ENCODE measurements at places on chromosomes 3 and 15.

DNA sequence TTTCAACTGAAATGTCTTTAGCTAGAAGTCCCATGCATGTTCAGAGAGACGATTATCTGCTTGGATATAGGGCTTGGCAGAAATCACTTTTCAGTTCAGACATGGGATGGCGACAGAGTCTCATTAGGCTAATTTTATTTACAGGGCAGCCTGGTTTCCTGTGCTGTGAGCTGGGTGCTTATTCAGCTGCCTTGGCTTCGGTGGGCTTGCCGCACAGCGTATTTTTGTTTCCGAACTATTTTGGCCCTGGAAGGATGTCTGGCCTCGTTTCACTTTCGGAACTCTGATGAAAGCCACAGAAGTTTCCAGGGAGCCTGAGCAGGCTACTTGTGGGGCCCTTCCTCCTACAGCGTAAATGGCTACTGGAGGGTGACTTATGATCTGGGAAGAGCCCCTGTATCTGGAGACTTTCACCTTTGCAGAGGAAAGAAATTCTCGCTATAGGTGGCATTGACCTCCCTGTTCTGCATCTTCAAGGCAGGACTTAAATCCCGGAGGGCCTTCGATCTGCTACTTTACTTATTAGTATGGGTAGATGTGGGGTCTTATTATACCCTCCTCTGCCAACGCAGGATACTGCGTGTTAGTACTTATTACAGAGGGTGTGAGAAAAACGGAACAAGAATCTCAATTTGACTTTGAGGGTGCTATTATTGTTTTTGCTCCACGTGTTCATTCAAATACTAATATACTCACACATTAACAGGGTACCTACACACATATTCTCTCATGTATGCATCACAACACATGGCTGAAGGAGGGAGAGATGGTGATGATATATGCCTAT, 364.0 kb upstream of the RBMS3 start:
- DNase-seq: peak; percentile 69

DNA sequence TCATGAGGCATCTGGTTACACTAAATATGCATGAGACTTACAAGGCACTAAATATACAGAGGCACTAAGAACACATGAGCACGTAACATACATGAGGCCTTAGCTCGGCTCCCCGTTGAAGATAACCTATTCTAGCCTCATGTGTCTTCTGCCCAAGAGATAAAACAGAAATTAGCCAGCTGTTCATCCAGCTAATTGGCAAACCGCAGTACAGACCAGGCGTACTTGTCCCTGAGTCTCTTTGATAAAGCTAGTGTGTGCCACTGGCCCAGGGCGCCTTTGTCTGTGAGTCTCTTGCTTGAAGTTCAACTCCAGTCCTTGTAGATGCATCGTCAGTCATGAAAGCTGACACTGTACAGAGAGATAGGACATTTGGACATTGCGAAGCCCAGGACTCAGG, 121.9 kb upstream of the SPATA12 start:
- DNase-seq: no peak

GRCh38 chr15:36156879-36157427, 422.5 kb upstream of the CDIN1 start:
- DNase-seq: no peak

DNA sequence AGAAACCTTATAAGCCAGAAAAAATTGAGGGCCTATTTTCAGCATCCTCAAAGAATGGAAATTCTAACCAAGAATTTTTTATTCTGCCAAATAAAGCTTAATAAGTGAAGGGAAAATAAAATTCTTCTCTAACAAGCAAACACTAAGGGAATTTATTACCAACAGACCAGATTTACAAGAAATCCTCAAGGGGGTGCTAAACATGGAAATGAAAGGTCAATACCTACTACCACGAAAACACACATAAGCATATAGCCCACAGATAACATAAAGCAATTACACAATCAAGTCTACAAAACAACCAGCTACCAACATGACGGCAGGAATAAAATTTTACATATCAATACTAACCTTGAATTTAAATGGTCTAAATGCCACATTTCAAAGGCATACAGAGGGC, 883.5 kb downstream of the SI start:
- DNase-seq: no peak

DNA sequence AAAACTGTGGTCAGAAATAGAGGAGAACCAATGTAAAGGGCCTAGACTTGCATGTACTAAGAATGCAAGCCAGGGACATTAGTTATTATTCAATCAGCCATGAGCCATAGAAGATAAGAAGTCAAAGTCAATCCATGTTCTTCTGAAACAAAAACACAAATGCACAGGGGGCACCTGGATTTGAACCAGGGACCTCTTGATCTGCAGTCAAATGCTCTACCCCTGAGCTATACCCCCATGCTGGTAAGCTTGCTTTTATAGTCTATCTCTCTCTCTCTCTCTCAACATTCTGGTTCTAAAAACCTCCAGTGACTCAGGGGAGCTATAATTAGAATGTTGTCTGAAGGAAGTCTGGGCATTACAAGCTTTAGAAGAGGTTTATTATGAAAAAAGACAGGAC, 85.6 kb upstream of the ACP3 start:
- DNase-seq: peak; percentile 20

DNA sequence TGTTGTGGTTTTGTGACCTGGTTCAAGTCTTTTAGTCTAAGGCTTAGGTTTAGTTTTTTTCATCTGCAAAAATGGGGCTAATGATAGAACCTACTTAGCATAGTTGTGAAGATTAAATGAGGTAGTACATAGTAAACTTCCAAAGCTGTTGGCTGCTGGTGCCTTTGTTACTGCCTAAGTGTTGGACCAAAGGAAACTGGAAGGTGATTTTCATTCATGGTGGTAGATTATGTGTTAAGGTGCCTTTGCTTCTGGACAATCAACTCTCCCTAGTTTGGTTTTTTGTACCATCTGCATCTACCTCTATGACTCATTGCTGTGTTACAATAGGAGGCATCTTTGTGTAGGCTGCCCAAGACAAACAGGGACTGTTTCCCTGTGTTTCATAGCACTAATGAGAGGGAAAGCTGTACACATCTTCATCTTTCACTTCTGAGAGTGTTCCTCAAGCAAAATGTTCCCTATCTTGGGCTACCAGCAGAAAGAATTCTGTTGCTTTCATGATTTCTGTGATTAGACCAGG, 3.2 kb downstream of the MAP2K1 start:
- DNase-seq: no peak

- no peak for DNase-seq
Observed at GRCh38 chr3:154023148-154023547, 98.0 kb upstream of the ARHGEF26 start.

GRCh38 chr3:194072097-194072428, 63.9 kb upstream of the HES1 start:
- DNase-seq: no peak

GRCh38 chr3:9224490-9224889, 25.0 kb downstream of the SRGAP3 start:
- DNase-seq: peak; percentile 36

- no peak for DNase-seq
Observed at GRCh38 chr3:117035745-117036144, 326.2 kb downstream of the TUSC7 start.

- DNase-seq: no peak
Observed at GRCh38 chr3:15948388-15948787, 150.6 kb upstream of the ANKRD28 start.

GRCh38 chr3:196867155-196867506, 589 bp upstream of the SENP5 start:
- no peak for DNase-seq

DNA sequence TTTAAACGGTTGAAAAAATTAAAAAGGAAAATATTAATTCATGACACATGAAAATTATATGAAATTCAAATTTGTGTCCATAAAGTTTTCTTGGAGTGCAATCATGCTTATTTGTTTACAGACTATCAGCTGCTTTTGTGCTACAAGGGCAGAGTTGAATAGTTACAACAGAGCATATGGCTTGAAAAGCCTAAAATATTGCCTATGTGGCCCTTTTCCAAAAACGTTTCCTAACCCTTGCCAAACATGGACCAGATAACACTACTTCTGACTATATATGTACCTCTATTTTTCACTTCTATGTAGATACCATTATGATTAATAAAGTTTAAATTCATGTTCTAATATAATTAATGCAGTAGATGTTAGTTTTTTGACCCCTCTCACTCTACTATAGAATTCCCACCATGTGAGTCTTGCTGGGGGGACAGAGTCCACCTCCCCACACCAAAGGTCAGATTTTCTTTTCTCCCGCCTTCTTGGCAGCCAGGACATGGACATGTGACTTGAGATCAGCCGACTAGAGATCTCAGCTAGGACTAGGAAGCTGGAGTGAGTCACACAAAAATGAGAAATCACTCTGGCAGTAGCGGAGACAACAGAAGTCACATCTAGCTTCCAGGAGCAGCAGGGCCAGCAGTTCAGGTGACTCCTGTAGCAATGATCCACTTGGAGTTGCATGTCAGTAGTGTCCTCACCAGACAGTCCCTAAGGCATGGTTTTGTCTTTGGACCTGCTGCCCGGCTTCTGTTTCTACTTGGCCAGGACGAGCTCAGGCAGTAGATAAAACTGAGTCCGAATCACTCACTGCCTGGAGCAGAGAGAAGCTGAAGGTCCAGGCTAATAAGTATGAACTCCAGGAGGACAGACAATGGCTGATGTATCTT, 22.4 kb downstream of the CIAO2A start:
- peak; percentile 61 for DNase-seq

- no peak for DNase-seq
Observed at GRCh38 chr3:135490219-135490915, 475.2 kb upstream of the PPP2R3A start.

- no peak for DNase-seq
Observed at GRCh38 chr3:37494216-37494615, 319.8 kb upstream of the LRRFIP2 start.

GRCh38 chr3:129213238-129213637, 29.5 kb upstream of the CNBP start:
- no peak for DNase-seq

DNA sequence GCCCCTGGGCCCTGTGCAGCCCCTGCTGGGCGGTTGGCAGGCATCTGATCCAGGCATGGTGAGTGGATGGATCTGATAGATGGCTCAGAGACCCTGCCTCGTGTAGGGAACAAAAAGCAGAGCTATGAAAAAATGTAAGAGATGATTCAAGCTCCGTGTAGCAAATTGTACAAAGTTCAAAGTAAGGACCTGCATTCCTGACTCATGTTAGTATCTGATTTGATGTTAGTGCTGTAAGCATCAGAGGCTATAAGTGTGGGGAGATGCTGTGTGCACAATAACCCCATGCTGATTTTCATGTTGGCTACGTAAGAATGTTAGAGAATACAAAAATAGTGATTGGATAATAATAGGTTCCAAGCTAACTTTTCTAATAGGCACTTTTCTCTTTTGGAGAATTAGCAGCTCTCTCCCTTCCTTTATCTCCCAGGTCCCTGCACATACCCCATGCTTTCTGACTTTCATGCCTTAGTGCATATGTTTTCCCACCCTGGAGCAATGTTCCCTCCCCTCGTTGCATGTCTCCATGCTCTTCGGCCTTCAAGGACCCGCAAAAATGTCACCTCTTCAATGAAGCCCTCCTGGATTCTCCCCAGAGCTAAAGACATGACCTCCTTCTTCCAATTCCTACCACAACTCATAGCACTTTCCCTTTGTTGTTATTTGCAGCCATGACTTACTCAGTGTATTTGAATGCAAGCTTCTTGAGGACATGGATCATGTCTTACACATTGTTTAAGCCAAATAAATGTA, 1.6 kb downstream of the CCR9 start:
- DNase-seq: no peak

- no peak for DNase-seq
Observed at GRCh38 chr3:22308871-22309270, 557.9 kb upstream of the ZNF385D start.

DNA sequence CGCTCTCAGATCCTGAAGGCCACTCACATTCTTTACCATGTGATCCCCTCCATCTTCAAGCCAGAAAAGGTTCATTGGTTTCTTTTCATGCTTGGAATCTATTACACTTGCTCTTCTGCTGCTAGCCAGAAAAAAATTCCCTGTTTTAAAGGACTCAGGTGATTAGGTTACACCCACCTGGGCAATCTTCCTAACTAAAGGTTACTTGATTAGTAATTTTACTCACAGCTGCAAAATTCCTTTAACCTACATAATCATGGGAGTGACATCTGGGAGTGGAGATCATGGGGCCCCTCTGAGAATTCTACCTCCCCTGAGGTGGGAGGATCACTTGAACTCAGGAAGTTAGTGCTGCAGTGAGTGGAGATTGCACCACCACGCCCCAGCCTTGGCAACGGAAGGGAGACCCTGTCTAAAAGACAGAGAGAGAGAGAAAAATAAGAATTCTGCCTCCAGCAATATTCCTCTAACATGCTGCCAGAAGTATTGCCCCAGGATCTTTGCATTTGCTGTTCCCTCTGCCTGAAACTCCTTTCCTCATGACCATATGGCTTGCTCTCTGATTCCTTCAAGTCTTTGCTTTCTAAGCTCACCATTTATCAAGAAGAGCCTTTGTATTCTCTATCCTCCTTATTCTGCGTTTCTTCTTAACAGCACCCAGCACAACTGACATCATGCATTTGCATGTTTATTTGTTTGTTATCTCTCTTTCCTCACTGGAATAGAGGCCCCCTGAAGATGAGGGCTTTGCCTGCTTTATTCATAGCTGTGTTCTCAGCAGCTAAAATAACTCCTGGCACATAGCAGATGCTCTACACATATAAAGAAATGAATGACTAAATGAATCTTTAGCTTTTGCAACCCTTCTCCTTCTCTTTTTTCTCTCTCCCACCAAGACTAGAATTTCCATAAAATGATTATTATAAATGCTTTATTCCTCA, 68.2 kb downstream of the EDEM1 start:
- no peak for DNase-seq

DNA sequence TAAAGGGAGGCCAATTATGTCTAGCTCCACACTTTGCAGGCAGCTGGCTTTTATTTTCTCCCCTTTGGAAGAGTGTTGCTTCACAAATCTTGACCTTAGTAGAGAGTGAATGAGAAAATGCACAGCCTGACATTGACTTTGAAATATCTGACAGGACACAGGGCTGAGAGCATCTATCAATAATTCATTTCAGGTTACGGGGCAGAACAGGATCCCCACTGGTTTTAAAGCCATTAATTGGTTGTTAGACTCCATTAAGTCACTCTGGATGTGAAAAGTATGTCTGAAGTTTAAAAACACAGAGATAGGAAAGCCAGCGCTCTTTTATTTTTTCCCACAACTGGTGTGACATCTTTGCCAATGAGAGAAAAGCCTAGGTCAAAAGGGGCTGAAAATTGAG, 251.9 kb upstream of the TMC3 start:
- no peak for DNase-seq

GRCh38 chr3:32831062-32831461, 13.3 kb downstream of the TRIM71 start:
- no peak for DNase-seq

GRCh38 chr3:58063022-58063815, 55.0 kb downstream of the FLNB start:
- DNase-seq: peak; percentile 73
